NCI-H1092 treated with DMSO at 0.1 percent for 48 hours (cell line): ENCODE measurements at places on chromosomes 3 and 15.

DNA sequence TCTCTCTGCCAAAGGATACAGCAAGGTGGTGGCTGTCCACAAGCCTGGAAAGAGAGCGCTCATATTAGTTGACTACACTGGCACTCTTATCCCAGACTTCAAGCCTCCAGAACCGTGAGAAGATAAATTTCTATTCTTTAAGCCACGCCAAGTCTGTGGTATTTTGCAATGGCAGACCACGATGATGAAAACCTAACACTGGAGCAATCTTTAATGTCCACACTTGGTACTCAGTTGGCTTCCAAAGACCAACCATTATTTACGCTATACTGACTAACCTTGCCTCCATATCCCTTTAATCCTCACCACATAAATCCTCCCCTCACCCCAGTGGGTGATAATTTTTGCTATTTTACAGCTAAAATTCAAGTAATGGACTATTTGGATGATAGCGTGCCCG, 16.9 kb upstream of the LACTB start:
- no peak for DNase-seq

- no peak for DNase-seq
Measured at GRCh38 chr15:38554354-38554753, 10.3 kb downstream of the RASGRP1 start.

DNA sequence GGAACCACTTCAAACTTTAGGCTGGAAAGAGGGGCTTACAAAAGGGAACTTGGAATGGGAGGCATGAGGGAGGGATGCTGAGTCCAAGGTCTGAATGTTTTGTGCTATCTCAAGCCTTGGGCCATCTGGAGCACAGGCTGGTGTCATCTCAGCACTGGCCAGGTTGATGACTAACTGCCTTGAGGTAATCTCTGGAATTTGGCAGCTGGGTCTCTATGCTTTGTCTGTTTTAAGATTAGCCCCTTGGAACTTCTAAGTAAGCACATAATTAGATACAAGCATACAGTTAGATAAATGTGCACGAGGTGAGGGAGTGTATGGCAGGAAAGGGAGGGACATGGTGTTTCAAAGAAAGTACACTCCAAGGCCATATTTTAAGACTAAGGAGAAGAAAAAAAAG, 252.4 kb upstream of the CCDC54 start:
- DNase-seq: no peak

DNA sequence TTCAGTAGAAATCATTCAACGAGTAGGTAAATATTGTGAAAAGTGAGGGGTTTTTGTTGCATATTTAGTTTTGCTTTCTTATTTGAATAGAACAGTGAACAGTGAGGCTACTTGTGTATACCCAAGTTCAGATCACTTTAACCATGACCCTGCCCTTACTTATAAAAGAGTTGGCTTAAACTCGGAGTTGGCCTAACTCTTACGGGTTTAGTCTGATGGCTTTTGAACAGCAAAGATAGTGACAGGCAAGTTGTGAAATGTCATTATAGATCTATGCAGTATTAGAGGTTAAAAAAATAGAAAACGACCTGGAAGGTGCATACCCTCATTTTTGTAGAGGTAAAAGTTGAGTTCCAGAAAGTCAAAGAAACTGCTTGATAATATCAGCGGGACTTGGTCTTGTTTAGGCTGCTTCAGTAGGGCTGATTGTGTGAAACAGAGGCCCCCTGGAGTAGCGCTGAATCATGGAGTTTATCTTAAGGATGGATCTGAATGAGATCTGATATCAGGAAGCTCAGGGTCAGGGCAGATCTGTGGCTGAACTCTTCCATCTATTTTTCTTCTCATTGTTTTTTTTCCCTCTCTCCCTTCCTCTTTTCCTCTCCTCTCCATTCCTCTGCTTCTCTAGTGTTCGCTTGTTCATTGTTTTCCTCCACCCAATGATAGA, 359.8 kb downstream of the LPP start:
- DNase-seq: no peak

- DNase-seq: no peak
Measured at GRCh38 chr15:29724026-29724425, 98.2 kb downstream of the TJP1 start.
